Stimulated activated memory B cell treated with anti-CD40 and anti-IgM and Interleukin-4, amounts not matched to agents 10 μg/mL and 1 μg/mL and 100 μg/mL, for 72 hours (primary cell): ENCODE measurements at places on chromosomes 7 and 10.

DNA sequence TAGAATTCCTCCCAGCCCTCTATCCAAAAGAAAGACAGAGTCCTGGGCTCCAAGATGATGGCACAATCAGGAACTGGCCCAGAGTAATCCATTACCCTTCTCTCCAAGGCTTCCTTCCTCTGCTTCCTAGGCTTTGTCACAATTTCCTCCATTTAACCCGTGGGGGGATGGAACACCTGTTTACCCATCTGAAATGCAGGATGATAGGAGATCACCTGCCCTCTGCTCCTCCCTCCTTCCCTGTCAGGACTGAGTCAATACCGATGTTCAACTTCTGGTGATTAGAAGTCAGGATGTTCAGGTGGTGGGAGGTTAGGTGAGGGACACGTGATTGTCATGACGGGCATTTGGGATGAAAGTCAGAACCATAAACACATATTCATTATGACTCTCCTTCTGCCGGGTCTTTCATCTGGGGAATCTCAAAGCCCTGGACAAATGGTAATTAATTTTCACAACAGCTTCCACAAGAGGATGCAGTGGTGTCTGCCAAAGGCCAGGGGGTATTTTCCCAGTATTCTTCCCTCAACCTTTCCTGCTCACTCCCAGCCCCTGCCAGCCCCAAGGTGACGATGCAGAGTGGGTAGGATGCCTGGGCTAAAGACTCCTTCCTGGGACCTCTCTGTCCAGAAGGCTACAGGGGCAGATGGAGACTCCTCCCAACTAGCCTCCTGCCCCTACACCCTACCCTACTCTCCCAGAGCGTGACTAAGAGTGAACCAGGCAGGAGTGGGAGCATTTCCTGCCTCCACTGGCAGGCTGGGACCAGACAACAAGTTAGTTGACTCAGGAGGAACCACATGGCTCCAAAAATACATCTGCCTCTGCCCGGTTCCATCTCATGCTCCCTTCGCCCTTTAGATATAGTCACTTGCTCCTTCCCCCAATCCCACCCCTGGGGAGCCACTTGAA is 27.9 kb downstream of the DUSP5 start:
- ATAC-seq, result no peak

DNA sequence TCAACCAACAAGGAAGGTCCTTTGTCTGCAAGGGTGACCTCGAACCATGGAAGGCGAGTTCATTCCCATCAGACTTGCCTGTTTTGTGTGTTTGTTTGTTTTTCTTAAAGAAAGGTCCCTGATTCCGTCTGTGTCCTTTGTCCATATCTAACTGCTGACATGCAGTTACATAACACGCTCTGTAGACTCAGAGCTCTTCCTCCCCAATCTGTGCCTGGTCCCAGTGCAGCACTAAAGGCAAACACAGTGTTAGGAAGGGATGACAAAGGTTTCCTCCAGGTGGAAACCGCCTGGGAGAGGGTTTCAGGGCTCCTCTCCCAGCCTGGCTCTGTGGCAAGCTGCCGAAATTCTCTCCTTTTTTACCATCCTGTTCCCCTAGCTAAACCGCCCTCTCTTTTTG is 13.4 kb downstream of the JCAD start:
- no peak for ATAC-seq

- ATAC-seq, result no peak
These were observed 269.2 kb downstream of the HGF start for GRCh38 chr7:81500631-81501030.

- ATAC-seq, result peak; percentile 91
These were observed 20.4 kb downstream of the SH2B2 start for GRCh38 chr7:102306916-102307677.

DNA sequence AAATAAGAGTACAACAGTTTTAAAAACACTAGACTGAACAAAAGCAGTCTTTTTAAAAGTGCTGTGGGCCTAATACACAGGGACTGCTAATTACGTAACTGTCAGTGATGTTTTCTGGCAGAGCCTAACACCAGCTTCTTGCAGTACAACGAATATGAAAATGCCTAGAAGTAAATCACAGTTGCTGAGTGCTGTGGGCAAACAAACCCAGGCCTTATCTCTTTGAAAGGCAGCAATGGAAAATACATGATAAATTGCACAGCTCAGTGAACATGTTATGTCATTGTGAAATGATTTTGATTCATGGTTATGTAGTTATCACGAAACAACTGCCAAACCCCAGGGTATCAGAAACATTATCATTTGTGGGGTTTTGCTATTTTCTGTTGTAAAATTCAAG is 428.4 kb downstream of the GFRA1 start:
- ATAC-seq, result no peak

DNA sequence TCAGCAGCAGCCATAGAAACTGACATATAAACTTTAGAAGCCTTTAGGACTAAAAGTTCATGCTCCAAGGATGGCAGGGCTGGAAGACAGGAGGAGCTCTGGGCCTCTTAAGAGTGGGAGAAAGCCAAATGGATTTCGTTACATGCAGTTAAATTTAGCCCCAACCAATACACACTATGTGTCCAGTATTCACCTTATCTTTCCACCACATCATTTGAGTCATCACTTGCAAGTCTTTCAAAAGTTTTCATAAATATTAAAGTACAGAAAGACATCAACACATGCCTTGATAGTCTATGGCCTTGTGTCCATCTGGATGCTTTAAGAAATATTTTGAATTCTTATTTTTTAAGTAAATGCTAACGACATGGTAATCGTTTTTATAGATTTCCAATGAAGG is 392.4 kb upstream of the LRRN3 start:
- no peak for ATAC-seq

DNA sequence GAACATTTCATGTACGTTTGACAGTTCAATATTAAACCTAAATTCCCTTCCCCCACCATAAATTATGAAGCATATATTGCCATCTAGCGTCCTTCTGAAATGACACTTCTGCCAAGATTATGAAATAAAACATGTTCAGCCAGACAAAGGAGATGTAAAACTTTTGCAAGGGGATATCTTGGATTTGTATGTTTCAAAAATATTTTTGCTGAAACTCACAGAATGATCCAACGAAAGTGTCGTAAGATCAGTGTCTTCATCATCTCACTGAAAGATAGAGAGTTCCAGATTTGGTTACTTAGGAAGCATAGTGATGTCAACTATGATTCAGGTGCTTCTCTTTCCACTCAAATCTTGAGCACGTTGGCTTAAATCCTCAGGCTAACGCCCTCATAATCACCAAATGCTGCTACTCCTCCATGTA is 904.3 kb downstream of the XPNPEP1 start:
- ATAC-seq, result no peak

DNA sequence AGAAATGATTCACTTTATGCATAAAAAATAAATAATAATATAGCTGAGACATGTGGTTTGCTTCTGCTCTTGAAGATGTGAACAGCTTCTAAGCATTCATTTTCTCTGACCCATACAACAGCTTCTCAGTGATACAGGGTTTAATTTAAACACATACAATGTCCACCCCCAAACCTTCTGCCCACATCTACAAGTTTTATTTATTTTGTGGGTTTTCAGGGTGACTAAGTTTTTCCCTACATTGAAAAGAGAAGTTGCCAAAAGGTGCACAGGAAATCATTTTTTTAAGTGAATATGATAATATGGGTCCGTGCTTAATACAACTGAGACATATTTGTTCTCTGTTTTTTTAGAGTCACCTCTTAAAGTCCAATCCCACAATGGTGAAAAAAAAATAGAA is 17.2 kb downstream of the INHBA start:
- no peak for ATAC-seq

DNA sequence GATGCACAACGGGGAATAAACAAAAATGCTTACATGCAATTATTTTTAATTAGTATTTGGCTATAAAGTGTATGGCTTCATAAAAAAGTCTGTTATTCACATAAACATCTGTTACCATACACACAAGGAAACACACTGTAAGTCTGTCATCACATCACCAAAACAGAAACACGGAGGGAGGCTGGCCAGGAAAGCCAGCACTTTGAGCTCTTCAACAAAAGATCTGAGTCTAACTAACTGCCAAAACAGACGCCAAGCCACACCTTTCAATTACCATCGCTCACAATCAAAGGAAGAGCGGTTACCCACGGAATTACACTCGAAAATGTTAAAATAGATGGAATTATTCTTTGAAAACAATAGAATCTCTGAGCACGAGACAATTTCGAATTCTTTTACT is 49.2 kb upstream of the MGMT start:
- no peak for ATAC-seq

GRCh38 chr10:72593963-72594362 is 31.9 kb downstream of the MICU1 start:
- no peak for ATAC-seq

GRCh38 chr10:26199841-26200240 is 16.7 kb upstream of the GAD2 start:
- no peak for ATAC-seq

GRCh38 chr10:90193240-90193985 is 492.0 kb downstream of the KIF20B start:
- ATAC-seq, result no peak

DNA sequence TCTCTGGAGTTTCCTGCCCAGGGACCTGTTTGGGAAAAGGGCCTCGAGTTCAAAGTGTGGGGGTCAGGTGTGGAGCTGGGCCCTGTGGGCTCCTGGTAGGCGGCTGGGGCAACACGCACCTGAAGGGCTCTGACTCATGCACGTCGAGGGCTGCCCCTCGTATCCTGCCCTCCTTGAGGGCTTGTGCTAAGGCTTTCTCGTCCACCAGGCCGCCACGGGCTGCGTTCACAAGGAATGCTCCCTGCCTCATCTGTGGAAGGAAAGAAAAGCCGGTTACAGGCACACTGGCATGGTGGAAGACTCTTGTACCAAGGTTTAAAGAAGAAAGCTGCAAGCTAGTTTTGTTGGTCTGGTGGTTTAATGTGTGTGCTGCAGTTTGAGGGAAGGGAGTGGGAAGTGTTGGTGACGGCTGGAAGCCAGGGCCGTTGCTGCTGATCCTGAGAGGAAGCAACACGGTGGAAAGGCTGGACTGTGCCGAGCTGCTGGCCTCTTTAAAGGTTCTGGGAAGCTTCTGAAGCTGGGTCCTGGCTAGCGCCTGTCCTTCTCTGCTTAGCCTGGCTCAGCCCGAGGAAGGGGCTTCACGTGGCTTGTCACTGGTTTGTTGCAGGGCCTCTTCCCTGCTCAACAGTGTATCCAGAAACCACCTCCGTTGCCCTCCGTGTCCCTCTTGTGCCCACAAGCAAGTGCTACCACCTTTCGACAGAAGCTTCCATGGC is 52.0 kb downstream of the ZRANB1 start:
- no peak for ATAC-seq

DNA sequence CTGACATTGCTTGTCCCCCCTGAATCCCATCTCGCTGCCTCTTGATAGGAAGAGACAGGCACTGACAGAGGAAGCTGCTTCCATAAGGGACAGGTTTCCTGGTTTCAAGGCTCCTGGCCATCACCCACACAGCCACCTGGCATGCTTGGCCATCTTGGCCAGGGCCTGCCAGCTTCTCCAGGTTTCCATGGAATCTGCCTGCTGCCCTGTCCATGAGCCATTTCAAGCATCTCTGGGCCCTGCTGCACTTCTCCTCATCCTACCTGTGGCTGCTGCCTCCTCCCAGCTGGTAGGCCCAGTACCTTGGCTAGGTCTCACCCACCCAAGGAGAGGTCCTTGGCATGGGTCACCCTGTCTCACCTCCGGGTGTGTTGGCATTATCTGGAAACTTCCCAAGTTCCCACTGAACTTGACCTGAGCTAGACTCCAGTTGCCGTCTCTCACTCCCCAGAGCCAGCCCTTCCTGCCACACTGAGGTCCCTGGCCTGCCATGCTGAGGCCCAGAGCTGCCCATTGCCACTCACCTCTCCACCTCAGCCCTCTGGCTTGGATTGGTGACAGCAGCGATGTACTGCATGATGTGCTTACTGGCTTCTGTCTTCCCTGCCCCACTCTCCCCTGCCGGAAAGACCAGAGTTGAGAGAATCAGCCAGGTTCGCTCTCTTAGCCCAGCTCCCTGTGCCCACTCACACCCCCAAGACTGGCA is 2.6 kb downstream of the MYO1G start:
- no peak for ATAC-seq

GRCh38 chr10:1240341-1240775 is 184.2 kb downstream of the WDR37 start:
- ATAC-seq, result no peak

- ATAC-seq, result no peak
These were observed 103.0 kb downstream of the RNF216 start for GRCh38 chr7:5678295-5679047.

DNA sequence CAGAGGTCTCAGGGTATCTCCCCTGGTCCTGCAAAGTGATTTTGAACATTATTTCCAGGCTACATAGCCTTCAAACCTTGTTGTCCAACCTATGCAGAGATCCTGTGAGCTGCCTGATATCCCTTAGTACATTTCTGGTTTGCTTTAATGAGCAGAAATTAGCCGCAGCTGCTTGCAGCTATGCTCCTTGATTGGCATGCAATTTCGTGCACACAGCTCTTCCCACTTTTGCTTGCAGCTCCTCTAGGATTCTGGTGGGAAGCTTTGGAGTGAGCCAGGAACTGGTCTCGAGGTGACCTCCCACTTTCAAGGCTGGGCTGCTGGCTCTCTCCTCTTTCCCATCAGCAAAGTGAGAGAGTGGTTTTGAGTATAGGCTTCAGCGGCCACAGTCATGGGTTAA is 45.8 kb downstream of the OAT start:
- no peak for ATAC-seq

DNA sequence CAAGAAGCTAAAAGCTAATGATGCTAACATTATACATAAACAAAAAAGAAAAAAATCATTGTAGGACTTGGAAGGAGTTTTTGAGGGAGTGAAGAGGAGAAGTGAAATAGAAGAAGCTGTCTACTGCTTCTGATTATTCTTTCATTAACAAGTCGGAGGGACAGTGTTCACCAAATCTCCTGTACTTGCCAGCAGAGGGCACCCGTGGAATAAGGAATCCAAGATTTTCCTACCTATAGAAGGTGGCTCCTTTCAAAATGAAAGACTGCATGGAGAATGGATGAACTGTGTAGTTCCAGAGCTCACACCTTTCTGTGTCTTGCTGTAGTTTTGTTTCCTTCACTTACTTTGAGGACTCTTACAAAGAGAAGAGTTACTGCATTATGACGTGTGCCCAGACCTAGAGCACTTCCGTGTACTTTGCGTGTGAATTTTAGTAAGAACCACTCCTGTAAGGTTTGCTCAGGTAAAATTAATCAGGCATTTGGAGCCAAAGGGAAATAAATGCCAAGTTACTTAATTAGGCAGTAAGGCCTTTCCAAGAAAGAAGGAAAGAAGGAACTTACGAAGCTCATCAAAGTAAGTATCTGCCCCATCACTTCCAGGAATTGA is 145.1 kb downstream of the SEMA3D start:
- peak; percentile 67 for ATAC-seq

- peak; percentile 98 for ATAC-seq
These were observed 179.0 kb upstream of the KLF14 start for GRCh38 chr7:130912862-130913638.

DNA sequence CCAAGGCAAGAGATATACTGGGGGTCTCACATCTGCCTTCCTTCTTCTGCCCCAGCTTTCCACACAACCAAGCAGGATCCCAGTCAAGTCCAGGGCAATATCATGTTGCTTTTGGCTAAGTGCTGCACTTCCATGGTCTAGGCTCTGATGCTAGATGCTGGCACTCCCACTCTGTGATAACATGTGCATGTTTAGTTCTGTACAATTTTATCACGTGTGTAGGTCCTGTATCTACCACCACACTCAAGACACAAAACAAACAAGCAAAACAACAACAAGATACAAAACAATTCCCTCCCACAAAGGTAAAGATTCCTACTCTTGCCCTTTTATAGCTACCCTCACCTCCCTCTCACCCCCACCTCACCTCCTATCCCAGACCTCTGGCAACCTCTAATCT is 105.6 kb upstream of the HABP2 start:
- no peak for ATAC-seq

GRCh38 chr10:44280226-44281014 is 104.5 kb downstream of the CXCL12 start:
- no peak for ATAC-seq

GRCh38 chr10:23358357-23358756 is 13.8 kb upstream of the C10orf67 start:
- no peak for ATAC-seq
